Heart left ventricle (tissue), 16 donors: ENCODE measurements at places on chromosomes 12 and 14.

DNA sequence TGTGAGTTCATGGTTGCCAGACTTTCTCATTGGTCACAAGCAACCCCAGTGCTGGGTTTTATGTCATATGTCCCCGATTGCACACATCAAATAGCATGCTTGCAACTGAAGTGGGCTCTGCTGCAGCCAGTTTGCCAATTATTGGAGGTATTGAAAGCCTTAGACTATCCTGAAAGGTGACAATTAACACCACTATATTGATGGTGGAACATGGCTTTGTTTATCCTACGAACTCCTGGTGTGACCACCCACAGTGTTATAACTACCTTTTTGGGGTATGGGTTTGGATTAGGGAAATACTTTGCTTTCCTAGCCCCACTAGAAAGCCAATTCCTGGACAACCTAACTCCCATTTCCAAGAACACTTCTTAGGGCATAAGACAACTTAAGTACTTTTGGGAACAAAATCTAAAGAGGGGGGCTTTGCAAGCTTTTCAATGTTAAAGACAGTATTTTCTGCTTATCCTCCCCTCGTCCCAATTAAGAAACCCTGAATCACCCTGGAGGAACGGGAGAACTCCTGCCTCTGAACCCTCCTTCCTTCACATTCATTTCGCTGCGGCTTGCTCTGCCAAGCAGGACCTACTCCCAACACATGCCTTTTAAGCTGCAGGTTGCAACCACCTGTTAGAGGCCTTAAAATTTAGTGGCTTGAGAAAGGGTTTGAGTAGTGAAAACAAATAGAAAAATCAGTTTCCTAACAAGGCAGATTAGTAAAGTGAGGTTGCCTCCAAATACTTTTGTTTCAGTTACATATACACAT is 80.3 kb upstream of the RBM19 start:
- H3K4me1 ChIP-seq = no peaks in the 10 kb centered on the region
- H3K27ac ChIP-seq = no peak overlapping the region
- H3K4me3 ChIP-seq = no peak overlapping the region
- H3K36me3 ChIP-seq = no peaks in the 10 kb centered on the region
- DNase-seq = no peak

- peaks cover 2% of the 10 kb centered on the region for H3K4me1 ChIP-seq
- H3K27me3 ChIP-seq = no peaks in the 10 kb centered on the region
- DNase-seq = no peak
- no peak overlapping the region for H3K4me3 ChIP-seq
- H3K27ac ChIP-seq = no peak overlapping the region
These were observed 2.1 kb upstream of the USP44 start for GRCh38 chr12:95553197-95553943.

GRCh38 chr14:104719343-104719742 is 4.7 kb upstream of the ADSS1 start:
- no peak overlapping the region for H3K4me3 ChIP-seq
- H3K27ac ChIP-seq = peak overlapping the region; percentile 75
- H3K4me1 ChIP-seq = peaks cover 55% of the 10 kb centered on the region

- no peaks in the 10 kb centered on the region for H3K4me1 ChIP-seq
- no peaks in the 10 kb centered on the region for H3K27me3 ChIP-seq
- no peak overlapping the region for H3K4me3 ChIP-seq
- H3K27ac ChIP-seq = no peak overlapping the region
These were observed 41.0 kb downstream of the TRAF3 start for GRCh38 chr14:102817942-102818940.

DNA sequence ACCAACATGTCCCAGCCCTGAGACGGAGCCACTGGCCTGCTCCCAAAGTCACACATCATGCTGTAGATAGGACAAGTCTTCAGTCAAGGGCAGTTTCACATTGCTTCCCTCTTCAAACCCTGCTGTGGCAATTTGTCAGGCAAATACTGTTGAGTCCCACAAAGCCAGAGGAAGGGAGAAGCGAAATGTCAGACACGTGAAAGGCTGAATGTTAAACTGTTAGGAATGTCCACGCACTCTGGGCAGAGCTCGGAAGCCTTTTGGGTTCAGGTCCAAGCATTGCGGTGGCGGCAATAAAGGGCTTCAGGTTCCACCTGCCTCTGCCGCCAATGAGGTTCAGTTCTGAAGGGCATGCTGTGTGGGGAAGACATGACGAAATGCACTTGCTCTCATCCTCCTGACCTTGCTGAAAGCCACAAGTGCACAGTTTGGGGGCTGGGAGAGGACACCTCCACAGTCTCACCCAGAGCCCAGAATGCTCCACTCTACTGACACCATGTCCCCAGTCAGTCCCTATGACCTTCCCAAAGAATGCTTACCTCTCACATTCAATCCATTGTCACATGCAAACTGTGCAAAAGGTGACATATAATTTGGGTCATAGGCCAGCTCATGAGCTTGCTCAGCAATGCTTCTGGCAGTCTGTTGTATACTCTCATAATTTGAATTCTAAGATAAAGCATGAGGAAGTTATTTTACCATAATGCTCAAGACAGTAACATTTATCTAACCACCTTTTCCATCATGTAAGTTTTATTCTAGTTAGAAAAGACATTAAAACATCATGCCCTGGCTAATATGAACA is 35.7 kb downstream of the RAD9B start:
- DNase-seq = peak; percentile 51
- peaks cover 55% of the 10 kb centered on the region for H3K36me3 ChIP-seq
- H3K4me3 ChIP-seq = no peak overlapping the region
- peaks cover 16% of the 10 kb centered on the region for H3K4me1 ChIP-seq
- H3K27ac ChIP-seq = peak overlapping the region; percentile 87
- no peaks in the 10 kb centered on the region for H3K27me3 ChIP-seq
